Heart right ventricle (tissue), 16 donors: ENCODE measurements at places on chromosomes 3 and 15. TPM values are rescaled to one million over a fixed set of nuclear protein-coding genes. Genes with fewer than 3 reads are reported as not detected.

DNA sequence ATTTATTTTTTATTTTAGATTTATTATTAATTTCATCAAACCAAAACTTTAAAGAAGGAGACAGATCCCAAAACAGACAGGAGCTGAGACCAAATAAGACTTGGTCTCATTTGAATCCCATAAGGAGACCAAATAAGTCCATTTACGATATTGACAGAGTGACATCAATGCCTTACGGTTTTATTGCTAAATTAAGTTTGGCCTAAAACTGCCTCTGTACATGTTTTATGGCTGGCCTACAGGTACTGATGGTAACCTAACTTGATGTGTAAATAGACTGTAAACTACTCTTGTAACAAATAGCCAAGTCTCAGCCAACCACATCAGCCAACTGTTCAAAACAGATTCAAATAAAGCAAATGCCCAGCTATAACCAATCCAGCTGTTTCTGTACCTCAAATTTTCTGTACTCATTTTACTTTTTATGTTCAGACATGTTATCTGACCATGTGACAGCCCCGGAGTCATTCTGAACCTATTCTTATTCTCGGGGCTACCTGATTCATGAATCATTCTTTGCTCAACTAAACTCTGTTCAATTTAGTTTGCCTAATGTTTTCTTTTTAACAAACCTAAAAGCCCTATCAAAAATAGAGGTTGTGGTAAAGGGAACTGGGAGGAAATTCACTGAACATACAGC, 89.4 kb upstream of the CDAN1 start:
- DNase-seq: no peak

PLA2G4B gene
- 16.0 TPM for polyA plus RNA-seq

LRRC15 gene
- 0.10 TPM for polyA plus RNA-seq

GRCh38 chr3:50582083-50582482, 12.8 kb downstream of the HEMK1 start:
- DNase-seq: no peak
